ENCODE measurements at places on chromosomes 6 and 20.

DNA sequence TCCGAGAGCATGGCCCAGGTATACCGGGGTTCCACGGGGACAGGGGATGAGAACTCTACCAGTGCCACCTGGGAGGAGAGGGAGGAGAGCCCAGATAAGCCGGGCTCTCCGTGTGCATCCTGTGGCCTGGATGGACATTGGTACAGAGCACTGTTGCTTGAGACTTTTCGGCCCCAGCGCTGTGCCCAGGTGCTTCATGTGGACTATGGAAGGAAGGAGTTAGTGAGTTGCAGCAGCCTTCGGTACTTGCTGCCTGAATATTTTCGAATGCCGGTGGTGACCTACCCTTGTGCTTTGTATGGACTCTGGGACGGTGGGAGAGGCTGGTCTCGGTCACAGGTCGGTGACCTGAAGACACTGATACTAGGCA lies 1.3 kb downstream of the TDRD6 start:
- no peak for DNase-seq

DNA sequence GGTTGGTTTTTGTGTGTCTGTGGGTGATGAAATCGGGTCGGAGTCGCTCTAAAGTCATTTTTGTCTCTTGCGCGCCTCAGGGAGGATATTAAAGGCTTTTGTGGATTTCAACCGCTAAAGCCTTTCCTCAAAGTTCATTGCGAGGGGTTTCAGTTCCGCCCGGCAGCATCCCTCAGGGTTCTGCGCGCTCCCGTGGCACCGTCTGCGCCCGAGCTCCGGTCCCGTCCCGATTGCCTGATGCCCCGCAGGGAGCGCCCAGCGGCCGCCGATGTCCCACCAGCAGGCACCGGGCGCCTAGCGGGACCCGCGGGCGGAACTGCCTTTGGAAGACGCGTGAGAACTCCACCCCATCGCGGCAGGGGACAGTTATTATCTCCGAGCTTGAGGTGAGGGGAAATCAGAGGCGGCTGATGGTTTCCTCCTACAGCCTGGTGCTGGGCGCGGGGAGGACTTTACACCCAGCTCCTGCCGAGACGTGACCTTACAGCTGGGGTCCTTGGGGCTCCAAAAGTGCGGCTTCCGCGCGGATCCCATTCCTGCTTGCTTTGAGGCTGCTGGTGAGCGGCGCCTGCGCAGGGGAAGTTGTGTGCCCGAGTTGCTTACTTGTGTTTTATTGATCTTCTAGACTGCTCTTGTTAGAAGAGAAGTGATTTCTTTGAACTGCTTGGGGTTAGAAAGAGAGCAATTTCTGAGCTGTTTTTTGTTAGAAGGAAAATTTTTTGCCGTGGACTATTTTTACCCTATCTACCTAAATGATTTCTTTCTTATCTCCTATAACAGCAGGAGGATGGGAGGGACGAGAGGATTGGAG lies 27.1 kb downstream of the ULBP1 start:
- DNase-seq, result no peak

DNA sequence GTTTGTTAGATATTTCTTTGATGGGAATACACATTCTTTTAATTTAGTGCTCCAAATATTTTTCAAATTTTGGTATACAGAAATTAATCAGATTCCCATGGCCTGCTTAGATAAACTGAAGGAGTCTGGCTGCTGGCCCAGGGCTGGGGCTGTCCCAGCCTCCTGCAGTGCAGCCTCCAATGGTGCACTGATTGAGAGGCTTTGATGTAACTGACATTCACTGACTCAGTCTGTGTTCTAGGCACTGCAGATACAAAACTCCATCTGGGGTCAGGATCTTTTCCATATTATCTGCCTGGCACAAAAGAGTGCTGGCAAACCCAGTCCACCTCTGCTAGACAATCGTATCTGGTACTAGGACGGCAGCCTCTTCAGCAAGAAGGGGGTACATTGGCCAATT lies 64.8 kb downstream of the GRIK2 start:
- DNase-seq, result no peak

DNA sequence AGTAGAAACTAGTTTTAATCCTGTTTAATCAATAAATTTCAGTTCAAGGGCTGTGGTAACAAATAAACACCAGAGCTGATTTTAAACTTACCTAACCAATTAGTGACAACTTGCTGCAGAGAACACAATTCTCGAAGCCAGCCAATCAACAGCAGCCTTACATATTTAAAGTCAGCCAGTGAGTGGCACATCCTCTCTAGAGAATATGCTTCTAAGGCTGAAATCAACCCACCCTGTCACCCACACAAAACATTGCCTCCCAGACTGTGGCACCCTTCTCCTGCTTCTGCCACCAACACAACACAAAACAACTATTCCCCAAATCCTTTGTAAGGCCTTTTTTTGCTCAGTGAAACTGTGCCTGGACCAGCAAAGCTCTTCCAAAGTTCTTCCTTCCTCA lies 306.0 kb downstream of the EYA4 start:
- no peak for DNase-seq

- DNase-seq, result no peak
Observed at GRCh38 chr6:82396964-82397751, 33.5 kb downstream of the TPBG start.

All from femur (tissue), 1 donor.